Fibroblast of gingiva (primary cell): ENCODE measurements at places on chromosomes 7 and 10.

DNA sequence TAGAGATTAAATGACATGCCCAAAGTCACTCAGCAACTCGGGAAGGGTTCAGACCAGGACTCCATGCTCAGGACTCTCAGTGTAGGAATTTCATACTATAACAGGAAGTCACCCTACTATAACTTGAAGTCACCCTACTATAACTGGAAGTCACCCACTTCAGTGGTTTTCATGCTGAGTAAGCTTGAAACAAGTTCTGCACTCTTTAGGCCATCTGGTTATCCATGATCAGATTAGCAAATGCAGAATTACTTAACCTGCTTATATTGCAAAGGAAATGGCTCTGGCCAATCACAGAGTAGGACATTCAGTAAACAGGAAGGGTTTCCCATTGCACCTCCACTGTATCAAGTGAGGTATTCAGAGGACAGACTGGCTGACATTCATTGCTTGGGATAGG, 1240.4 kb downstream of the GATA3 start:
- no peak for DNase-seq

- DNase-seq, result peak; percentile 47
Observed at GRCh38 chr7:7207876-7208275, 25.5 kb downstream of the C1GALT1 start.

DNA sequence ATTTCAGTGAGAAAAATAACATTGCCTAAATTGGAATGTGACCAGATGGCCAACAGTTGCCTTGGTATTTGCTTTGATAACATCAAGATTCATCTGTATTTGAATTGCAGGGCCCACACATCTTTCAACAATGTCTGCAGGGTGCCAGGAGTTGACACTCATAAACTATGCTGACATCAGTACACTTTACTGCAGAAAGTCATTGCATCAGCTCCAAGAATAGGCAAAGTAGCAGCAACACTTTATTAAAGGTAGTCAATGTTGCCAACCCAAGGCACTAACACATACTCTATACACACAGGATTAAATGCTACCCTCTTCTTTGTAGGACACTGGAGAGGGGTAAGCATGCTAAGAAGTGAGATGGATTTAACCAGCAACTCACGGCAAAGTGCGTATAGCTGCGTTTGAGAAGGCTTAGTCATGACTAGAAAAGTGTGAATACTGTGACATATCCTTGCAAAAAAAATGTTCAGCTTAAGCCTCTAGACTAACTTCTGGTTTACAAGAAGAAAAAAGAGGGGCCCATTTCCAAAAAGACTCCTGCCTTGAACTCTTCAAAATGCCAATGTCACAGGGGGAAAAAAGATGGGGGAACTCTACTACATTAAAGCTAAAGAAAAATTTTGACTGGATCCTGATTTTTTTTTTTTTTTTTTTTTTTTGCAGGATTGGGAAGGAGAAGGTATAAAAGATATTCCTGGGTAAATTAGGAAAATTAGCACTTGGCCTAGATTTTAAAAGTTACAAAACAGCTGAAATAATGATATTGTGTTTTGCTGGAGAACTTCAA, 2.2 kb downstream of the BBIP1 start:
- peak; percentile 84 for DNase-seq

DNA sequence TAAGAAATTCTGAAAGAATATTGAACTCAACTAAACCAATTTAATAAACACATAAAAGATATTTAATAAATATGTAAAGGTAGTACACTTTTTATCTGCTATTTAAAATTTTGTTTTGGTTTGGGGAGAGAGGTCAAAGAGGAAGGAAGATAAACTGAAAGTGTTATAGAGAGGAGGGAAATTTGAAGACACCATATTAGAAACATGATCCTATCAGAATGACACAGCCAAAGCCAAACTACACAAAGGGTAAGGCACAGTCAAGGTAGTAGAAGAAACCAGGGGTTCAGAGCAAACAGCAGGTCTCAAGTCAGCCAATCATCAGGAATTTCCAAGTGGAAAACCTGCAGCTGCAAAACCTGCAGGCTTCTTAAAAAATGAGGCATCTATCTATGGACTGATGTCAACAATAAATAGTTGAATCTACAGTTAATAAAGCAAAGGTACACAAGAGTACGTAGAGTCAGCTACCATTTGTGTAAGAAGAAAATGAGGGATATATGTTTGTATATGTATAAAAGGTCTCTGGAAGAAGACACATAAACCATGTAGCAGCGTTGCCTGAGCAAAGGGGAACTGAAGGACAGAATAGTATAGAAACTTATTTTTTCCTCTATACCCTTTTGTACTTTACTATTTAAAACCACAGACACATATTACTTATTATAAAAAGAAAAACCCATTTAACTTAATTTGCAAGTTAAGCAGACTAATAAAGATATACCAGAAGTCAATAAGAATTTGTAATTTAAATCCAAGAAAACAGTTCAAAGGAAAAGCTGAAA, 10.0 kb downstream of the ZNF800 start:
- no peak for DNase-seq

DNA sequence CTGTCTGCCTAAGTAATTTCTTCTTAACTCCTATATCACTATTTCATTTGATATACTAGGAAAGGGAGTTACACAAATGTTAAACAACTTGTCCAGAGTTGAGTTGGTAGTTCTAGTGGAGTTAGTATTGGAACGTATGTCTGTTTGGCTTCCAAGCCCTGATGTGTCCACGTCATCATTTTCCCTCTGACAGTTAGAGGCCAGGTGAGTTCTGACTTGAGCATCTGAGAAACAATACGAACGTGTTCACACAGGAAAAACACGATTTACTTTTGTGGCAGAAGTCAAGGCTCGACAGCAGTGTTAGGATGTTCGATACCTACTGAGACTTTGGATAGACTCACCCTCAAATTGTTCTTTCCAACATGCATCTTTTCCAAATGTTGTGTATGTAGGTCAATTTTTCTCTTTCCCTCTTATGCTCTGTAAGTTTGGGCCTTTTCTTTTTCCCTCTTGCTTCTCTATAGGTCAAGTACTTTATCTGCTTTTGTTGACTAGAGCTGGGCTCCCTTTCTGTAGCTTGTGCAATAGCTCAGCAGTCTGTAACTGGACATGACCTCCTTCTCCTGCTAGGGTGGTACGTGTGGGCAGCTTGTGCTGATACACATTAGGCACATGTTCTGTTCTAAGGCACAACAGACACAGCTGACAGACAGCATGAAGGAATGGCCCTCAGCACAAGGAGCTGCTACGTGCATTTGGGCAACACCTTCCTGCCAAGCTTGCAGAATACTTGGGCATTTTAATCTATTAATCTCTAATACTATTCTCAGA, 222.9 kb downstream of the PTEN start:
- DNase-seq, result no peak

DNA sequence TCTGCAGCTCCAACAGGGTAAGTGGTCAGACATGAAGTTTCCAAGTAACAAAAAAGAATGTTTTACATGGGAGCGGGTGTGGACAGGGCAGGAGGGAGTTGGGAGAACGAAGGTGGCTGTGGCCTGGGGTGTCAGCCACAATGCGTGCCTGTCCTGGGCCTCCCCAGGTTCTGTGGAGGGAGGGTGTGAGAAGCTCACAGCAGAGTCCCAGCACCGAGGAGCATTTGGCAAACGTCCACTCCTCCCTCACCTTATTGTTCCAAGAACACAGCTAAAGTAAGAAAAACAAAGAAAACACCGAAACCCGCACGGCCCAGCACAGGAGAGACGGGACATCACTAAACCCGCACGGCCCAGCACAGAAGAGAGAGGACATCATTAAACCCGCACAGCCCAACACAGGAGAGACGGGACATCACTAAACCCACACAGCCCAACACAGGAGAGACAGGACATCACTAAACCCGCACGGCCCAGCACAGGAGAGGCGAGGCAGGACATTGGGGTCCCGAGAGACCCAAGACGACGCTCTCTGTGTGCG, 226.4 kb downstream of the MAD1L1 start:
- DNase-seq, result no peak

DNA sequence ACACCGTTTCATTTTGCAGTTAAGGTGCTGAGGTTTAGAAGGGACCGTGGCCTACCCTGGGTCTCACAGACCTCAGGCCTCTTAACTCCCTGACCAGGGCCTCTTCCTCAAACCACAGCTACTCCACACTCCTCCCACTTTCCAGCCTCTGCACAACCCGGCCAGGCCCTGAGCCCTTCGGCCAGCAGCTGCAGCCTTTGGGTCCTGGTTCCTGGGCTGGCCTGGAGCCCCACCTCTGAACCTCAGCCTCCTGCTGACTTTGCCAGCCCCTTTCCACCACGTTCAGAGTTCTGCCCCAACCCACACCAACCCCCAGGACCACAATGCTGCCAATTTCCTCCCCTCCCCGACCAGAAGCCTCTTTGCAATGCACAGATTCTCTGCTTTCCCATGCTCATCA, 84.1 kb downstream of the VOPP1 start:
- DNase-seq, result no peak

- DNase-seq, result no peak
Observed at GRCh38 chr7:27685209-27685608, 22.5 kb upstream of the HIBADH start.

DNA sequence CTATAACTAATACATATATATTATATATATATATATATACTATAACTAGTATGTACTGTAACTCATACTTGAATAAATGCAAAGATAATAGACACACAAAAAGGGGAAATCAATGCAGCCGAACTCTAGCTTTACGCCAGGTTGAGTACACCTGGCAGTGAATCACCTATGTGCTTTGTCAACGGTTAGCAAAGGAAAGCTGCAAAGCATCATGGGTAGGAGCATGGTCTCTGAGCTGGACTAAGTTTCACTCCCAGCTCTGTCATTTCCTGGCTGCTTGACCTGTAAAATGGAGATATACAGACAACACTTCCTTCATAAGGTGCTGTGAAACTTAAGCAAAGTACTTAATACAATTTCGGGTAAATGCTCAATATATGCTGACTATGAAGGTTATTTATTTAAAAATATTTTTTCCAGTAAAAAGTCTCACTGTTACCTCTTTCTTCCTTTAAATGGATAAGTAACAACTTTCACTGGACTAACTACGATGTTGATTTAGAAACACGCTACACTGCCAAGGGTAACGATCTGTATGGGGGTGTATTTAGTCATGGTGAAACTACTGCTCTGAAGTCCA, 61.7 kb upstream of the ITGA8 start:
- DNase-seq, result no peak

GRCh38 chr7:149790146-149790548, 16.8 kb upstream of the ZNF467 start:
- no peak for DNase-seq

- no peak for DNase-seq
Observed at GRCh38 chr10:87696922-87697745, 37.5 kb downstream of the PAPSS2 start.

GRCh38 chr10:123135415-123136141, at the start of gene HMX3:
HMX3 (plus strand) TSS chr10:123135970; CDS start chr10:123136051, 81 bp downstream.
- DNase-seq, result no peak

DNA sequence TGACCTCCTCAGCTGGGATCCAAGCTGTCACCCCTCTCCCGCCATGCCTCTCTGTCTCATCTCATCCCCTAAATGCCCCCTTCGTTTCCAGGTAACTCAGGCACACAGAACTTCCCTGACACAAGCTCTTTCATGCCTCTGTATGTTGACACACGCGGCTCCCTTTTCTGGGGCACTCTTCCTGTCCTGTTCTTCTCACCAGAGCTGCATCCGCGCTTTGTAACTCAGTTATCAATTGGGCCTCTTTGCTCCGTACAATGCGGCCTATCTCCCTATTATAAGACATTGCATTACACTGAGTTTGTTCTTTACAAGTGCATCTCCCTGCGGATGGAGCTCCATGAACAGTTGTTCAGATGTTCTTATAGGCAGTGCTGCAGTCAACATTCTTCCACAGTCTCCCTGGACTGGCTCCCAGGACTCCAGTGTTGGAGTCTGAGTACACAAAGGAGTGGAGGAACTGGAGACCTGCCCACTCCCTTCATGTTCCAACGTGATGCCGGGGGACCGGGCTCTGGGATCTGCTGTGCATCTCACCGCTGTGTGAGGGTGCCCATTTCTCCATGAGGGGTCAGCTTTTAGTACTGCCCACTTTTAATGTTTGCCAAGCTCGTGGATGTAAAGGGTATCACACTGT, 56.9 kb upstream of the TNS3 start:
- DNase-seq, result no peak

DNA sequence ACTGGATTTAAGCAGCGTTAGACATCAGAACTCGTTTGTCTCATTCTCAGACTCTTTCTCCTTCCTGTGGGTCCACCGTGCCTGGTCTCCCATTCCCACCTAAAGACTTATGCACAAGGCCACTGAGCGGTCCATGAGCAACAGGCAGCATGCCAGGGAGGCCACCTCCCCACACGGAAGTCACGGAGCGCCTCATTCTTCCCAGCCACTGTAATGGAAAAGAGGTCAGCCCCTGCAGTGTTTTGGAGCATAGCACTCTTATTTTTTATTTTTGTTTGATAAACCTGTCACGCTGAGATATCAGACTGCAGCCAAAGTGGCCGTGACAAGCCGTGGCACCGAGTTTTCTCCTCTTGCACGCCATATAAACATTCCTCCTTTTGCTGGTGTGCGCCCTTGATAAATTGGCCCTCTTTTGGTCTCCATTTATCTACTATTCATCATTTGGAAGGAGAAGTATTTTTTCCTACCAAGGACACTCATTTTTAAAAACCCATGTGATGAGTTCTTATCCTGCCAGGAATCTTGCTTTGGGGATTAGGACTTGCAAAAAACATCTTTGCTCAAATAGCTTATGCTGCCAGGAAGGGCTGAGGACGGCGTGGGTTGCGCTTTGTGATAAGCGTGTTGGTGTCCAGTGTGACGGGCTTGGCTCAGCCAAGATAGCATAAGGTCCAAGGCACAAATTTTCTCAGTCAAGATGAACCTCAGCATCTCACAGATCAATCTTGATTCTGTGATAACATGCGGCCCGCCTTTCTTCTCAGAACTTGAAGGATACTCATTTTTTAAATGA, 206.0 kb downstream of the CCDC3 start:
- no peak for DNase-seq

- no peak for DNase-seq
Observed at GRCh38 chr10:76218035-76218434, 786.6 kb downstream of the LRMDA start.

GRCh38 chr7:131486346-131486745, 70.1 kb downstream of the PODXL start:
- no peak for DNase-seq

GRCh38 chr10:79274279-79275104, 72.8 kb upstream of the PPIF start:
- DNase-seq, result peak; percentile 82

DNA sequence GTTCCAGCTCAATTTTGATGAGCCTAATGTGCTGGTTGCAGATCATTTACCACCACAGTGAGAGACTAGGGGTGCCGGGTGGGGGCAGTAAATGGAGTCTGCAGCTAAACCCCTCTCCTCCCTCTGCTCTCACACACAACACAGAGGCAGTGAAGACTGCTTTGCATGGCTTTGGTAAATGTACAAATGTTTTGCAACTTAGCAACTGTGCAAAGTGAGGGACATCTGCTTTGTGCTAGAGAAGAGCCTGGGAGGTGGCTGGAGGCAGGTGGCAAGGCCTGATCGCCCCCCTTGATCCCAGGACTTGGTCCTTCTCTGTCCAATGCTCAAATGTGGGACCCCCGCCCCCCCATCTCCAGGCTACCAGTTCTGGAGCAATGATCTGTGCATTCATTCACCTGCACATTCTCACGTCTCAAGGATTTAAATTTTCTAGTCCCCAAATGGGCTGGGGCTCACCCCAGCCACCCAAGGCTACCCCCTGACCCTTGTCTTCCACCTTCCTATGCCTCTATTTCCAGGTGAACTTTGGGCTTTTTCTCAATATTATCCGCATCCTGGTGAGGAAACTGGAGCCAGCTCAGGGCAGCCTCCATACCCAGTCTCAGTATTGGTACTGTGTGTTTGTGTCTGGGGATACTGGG, 11.6 kb downstream of the GHRHR start:
- DNase-seq, result no peak
